ENCODE measurements at places on chromosomes 1 and 21.

GRCh38 chr1:41888756-41889155, 30.0 kb downstream of the HIVEP3 start:
- no peak for DNase-seq

DNA sequence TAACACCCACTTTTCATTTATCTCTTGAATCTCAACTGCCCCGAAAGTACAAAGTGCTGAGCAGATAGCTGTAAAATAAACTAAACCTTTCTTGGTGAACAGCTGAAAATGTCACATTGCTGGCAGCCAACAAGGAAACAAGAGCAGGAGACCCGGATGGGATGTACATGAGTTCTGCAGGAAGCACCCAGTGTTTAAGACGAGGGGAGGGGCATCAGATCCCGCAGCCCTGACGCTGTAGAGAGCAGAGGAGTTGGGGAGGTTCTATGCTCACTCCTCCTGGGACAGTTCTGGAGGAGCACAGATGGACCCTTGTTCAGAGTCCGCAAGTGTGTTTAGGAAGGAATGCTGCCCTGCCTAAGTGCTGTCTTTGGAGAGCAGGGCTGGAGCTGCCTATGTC, 32.0 kb upstream of the EPHA8 start:
- DNase-seq: peak; percentile 33

GRCh38 chr1:53050310-53050709, 11.7 kb upstream of the PODN start:
- no peak for DNase-seq

DNA sequence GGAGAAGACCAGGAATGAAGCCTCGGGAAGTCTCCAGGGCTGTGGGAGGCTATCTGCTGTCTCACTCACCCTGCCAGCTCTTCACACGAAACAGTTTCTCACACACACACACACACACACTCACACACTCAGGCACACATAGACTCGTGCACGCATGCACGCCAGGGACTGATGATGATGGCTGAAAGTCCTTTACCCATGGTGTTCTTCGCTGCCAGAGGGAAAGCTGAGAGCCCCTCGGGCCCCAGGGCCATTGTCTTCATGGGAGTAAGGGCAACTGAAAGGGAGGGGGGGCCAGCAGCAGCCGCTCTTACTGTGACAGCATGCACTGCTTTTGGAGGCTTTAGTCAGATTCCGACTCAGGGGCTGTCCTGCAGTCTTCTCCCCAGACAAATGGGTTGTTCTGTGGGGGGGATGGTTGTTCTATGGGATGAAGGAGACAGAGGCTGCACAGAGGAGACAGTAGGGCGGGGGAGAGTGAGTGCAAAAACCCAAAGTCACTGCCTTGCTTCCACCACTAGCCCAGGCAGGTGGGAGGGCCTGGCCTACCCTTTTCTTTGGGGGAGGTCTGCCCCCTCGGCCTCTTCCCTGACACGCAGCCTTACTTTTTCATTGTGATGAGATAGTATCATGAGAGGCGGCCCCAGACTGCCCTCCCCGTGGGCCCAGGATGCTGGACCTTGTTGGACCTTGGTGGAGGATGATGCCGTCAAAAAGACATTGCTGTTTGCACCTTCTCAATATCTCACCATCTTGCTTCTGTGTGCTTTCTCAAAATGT, 29.0 kb downstream of the STUM start:
- DNase-seq: no peak

DNA sequence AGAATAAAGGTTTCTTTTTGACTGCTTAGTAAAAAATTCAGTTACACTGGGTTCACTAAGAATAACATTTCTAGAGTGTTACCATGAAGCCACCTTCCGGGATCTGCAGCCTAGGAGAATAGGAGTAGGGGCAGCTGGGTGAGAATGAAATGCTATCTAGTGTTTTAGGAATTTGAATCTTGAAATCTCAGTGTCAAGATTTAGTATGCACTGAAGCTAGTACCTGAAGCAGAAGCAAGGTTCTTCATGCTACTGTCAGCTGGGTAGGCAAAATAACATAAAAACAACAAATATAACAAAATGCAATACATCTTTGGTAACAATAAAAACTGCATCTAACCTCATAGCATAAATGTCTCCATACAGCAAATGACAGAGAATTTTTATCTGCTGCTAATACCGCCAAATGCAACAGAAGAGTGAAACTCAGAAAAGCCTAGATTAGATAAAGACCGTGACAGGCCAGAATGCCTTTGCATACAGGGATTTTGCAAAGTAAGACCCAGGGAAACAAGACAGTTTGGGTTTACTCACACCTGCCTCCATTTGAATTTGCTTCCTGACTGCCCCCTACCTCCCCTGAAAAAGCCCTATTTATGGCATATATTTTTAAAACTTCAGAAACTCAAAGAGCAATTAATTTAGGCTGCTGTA, 58.2 kb downstream of the GADD45A start:
- no peak for DNase-seq

DNA sequence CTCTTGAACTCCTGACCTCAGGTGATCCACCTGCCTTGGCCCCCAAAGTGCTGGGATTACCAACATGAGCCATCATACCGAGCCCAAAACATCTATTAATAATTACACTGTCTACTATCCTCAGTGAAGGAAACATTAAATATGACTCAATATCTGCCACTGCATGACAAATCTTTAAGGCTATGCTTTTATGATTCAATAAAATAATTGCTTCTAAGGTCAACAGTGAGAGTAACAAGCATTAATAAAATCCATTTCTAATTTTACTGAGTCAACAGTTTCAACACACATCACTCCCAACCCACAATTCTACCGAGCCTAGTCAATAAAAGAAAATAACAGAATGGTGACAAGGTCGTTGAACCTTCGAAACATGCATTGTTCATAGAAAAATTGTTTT, 125.5 kb upstream of the CHRM3 start:
- peak; percentile 59 for DNase-seq

DNA sequence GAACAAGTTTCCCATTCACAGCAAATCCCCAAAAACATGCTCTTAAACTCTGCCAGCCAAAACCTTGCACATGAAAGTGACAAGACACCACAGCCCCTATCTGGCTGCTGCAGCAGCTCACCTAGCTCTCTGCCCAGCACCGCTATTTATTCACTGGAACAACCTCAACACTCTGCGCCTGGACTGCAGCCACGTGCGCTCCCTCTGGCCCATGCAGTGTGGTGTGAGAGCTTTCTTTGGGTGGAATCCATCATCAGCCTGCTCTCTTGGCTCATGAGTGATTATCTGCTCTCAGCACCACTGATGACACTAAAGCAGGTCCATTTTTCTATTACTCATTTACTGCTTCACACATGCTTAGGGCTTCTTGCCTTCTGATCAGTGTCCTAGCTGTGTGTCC, 11.4 kb downstream of the KCNJ6 start:
- no peak for DNase-seq

Data from small intestine (tissue), 16 donors.